Activated CD8-positive, alpha-beta memory T cell treated with anti-CD3 and anti-CD28 coated beads, Interleukin-2, amount 50 U/mL, for 48 hours (primary cell): ENCODE measurements at places on chromosomes 11 and 22.
A peak's percentile ranks its signal among the peaks of the same experiment; 100 is the strongest.

DNA sequence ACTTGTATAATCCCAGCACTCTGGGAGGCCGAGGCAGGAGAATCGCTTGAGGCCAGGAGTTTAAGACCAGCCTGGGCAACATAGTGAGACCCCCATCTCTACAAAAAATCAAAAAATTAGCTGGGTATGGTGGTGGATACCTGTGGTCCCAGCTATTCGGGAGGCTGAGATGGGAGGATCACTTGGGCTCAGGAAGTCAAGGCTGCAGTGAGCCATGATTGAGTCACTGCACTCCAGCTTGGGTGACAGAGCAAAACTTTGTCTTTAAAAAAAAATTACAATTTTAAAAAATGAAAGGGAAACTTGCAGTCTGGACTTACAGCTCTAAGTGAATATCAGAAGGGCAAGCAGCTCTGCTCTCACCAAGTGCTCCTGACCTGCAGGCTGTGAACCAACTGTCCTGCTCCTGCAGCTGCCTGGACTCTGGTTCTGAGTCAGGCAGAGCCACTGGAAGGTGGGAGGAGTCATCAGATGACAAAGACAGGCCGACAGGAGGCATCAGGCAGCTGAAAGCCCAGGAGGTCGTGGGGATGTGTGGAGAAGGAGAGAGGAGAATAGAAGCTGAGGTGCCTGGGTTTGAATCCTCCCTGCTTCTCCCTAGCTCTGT lies 9.6 kb downstream of the SMTNL1 start:
- DNase-seq = no peak

DNA sequence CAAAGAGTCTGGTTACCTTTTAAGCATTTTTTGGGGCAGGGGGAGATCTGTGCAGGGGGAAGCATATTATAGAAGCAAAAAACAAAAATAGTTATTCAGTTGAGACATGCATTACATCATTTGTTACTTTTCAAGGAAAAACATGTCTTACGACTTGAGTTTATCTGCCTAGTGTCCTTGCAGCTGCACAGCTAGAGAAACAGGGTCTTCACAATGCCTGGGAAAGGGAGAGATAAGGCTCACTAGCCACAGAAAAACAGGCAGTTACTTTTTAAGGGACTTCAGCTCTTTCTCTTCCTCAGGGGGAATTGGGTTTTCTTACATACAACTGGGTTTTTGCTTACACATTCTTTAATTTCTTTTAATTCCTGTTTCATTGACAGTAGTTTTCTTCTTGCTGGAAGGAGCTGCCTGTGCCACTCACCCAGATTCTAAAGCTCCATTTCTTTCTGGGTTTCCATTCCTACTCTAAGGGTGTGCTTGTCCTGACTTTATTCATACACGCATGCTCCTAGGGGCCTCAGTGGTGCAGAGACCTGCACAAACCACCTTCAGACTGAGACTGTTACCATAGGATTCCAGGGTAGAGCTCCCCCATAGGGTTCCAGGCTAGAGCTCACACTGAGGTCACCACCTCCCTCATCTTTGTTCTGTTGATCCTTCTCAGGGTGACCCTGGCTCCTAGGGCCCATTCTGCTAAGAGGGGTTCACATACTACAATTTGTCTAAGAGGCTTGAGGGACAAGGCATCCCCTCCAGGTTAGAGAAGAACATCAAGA lies 14.7 kb upstream of the UBQLNL start:
- DNase-seq = no peak

DNA sequence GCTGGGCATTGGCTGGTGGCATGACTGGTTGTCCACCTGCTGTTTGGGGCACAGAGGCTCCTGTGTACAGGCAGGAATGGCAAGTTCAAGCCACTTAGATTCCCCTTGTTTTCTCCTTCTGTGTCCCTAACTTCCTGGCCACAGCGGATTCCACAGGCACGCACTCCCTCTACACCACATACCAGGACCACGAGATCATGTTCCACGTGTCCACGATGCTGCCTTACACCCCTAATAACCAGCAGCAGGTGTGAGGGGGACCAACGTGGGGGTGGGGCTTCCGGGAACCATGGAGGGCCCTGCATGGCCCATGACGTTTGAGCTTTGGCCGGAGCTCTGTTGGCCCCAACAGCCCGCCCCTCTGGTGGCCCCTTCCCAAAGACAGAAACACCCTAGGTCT lies 7.8 kb downstream of the SIPA1 start:
- DNase-seq = no peak

DNA sequence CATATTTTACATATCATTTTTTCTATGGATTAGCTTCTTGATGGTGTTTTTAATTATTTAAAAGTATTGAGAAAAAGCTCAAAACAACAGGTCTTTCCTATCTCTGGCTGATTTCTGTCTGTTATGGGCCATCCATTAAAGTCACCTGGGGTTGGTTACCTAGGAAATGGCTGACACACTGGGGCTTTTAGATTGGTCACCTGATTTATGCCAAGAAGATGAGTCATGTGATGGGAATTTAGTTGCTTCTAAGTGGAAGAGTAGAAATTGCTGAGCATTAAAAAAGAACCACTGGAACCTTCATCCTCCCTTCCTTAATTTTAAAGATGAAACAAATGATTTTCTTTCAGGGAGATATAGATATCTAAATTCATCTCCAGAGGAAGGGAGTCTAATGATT lies 48.8 kb upstream of the LARGE1 start:
- no peak for DNase-seq

- DNase-seq = no peak
Measured at GRCh38 chr11:120244476-120245365, 4.8 kb downstream of the POU2F3 start.

DNA sequence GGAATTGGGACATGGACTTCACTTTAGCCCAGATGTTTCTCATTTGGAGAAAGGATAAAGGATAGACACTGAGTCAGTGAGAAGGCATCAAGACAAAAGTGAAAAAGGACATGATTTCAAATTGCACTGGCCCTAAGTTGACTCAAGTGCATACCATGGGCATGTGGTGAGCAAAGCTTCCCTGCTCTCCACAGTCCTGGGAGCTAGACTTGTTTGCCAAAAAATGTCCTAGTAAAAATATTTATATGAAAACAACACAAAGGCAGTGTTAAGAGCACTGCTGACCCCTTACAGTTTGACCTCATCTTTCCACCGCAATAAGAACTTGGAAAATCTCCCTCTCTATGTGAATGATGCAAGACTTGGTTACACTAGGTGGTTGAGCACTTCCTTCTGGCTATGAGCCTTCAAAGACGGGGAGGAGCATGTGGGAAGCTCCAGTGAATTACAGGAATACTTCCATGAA lies 46.5 kb upstream of the FIBIN start:
- DNase-seq = no peak

- DNase-seq = no peak
Measured at GRCh38 chr11:46259971-46260560, 17.4 kb upstream of the CREB3L1 start.

GRCh38 chr22:19120829-19121630 lies 1.2 kb downstream of the DGCR2 start:
- DNase-seq = no peak

DNA sequence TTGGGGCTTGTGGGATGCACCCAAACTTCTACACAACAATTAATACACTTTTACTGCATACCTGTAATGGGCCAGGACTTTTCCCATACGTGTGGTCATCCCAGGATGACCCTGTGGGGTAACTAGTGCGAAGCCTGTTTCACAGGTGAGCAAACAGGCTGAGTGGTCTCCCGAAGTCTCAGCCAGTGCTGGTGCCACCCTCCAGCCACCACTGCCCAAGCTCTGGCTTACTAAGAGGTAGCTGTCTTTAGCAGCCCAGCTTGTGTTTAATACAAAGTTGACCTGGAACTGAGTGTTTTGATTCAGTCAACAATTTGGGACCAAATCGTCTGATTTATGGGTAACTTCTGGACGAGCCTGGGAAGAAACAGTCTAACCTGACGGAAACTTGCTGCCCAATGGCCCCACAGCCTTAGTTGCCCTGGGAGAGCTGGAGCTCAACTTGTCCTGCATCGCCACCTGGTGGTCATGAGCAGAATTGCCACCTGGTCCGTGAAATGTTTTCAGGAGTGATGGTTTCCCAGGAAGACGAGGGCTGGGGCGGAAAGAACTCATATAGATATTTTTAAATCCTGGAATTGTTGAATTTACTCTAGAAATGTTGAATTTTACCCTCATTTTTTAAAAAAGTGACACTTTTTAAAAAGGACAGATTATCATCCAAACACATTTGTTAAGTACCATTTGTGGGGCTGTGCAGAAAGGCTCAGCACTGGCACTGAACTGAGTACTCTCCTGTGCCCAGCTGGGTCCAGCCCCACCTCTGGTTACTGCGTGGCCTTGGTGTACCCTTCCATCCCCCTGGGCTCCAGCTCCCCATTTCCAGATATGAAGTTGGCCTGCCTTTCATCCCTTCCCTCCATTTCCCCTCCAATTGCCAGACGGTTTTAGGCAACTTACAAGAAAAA lies 95.5 kb upstream of the PARVA start:
- peak; percentile 91 for DNase-seq

- DNase-seq = no peak
Measured at GRCh38 chr11:61536676-61537270, 28.2 kb downstream of the LRRC10B start.

- DNase-seq = no peak
Measured at GRCh38 chr11:15858881-15859280, 497.5 kb downstream of the SOX6 start.

- DNase-seq = peak; percentile 62
Measured at GRCh38 chr22:22576244-22576988, 17.4 kb upstream of the PRAME start.

- DNase-seq = no peak
Measured at GRCh38 chr11:88402192-88402715, 64.7 kb upstream of the CTSC start.

GRCh38 chr22:48622891-48623545 lies 1204.7 kb downstream of the BRD1 start:
- no peak for DNase-seq

DNA sequence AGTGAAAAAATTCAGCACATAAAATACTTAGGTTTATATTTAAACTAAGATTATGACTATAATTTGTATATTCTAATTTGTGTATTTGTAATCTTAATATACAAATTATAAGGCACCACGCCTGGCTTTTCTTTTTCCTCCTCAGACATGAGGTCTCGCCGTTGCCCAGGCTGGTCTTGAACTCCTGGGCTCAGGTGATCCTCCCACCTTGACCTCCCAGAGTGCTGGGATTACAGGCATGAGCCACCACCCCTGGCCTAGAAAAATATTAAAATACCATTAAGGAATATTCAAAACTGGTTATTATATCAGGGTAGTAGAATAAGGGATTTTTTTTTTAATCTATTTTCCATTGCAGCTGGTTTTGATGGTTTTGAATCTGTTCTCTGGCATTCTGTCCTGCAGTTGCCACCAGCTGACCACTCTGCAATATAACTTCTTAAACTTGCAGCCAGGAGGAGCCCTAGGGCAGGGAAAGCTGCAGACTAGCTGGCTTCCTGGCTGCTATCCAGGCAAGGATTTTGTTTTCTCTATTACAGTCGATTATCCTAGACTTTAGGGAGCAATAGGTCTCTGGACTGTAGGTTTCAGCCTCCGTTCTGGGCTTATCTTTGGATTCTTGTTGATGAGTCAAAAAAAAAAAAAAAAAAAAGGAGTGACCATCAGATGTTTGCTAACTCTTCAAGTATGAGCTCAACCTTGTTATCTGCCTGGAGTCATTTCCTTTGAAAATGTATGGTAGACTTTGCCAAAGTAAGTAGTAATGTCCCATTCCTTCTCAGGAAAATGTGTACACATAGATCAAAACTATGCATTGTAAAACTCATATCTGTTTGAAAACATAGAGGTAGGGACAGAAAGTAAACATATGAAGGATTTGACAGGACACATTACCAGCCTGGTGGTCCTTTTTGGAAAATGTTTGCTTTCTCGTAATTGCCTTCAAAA lies 13.2 kb downstream of the POLA2 start:
- no peak for DNase-seq

DNA sequence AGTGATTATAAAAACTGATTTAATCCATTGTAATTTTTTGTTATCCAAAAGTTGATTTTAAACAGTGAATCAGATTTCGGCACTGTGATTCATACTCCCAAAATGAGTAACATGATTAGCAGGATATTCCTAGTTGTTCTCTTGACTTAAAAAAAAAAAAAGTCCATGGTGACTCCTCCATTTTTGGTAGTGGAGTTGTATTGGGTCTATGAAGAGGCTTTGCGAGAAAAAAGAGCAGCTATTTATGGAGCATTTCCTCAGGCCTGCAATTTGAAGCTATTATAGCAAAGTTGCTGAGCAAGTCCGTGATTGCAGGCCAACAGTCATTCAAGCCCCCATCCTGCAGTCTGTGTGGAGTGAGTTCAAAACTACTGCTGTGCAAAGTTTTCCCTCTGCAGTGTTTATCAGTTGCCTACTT lies 28.8 kb downstream of the YAP1 start:
- DNase-seq = no peak

- DNase-seq = no peak
Measured at GRCh38 chr22:27170491-27170890, 513.1 kb downstream of the MIAT start.

DNA sequence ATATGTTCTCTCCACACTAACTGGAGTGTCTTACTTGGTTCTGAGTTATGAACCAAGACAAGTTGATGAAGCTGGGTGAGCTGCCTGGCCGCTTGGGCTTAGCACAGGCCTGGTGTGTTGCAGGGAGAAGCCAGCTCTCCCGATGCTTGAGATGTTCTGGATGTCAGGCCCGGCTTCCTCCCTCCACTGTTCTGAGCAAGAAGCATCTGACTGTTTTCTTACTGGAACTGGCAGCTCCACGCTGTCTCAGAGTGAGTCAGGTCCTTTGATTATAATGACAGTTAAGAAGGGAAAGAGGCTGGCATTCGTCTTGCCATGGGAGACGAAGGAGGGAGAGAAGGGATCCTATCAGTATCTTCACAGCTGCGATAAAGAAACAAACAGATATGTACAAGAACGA lies 46.5 kb upstream of the CRTAM start:
- DNase-seq = no peak

DNA sequence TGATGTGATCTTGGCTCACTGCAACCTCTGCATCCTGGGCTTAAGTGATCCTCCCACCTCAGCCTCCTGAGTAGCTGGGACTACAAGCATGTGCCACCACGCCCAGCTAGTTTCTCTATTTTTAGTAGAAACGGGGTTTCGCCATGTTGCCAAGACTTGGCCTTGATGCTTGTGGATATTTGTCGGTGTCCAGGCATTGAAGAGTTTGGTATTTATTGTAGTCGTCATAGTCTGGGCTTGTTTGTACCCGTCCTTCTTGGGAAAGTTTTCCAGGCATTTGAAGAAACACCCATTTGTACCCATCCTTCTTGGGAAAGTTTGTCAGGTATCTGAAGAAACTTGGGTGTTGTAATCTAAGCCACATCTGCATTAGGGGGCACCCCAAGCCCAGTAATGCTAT lies 28.7 kb downstream of the FCHSD2 start:
- no peak for DNase-seq

- DNase-seq = no peak
Measured at GRCh38 chr11:69388661-69389060, 92.8 kb upstream of the LINC01488 start.

DNA sequence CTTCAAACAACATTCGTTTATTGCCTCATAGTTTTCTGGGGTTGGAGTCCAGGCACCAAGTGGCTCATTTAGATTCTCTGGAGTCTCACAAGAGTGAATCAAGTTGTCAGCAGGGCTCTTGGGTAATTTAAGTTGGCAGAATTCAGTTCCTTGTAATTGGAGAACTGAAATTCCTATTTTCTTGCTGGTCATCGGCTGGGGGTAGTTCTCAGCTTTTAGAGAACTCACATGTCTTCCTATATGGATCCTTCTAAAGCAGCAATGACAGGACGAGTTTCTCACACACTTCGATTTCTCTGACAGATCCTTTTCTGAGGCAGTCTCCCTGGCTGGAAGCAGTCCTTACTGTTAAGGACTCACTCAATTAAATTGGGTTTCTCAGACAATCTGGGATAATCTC lies 17.3 kb upstream of the OOSP4B start:
- no peak for DNase-seq
